ENCODE measurements at places on chromosomes 2 and 18.
A peak's percentile ranks its signal among the peaks of the same experiment; 100 is the strongest.

GRCh38 chr18:3679241-3679640 lies 229.3 kb downstream of the TGIF1 start:
- no peak for DNase-seq

- DNase-seq, result no peak
Measured at GRCh38 chr2:201522965-201523364, 71.4 kb downstream of the STRADB start.

- DNase-seq, result no peak
Measured at GRCh38 chr18:79510731-79511241, 115.1 kb downstream of the NFATC1 start.

- no peak for DNase-seq
Measured at GRCh38 chr2:12119841-12120240, 373.4 kb downstream of the LPIN1 start.

DNA sequence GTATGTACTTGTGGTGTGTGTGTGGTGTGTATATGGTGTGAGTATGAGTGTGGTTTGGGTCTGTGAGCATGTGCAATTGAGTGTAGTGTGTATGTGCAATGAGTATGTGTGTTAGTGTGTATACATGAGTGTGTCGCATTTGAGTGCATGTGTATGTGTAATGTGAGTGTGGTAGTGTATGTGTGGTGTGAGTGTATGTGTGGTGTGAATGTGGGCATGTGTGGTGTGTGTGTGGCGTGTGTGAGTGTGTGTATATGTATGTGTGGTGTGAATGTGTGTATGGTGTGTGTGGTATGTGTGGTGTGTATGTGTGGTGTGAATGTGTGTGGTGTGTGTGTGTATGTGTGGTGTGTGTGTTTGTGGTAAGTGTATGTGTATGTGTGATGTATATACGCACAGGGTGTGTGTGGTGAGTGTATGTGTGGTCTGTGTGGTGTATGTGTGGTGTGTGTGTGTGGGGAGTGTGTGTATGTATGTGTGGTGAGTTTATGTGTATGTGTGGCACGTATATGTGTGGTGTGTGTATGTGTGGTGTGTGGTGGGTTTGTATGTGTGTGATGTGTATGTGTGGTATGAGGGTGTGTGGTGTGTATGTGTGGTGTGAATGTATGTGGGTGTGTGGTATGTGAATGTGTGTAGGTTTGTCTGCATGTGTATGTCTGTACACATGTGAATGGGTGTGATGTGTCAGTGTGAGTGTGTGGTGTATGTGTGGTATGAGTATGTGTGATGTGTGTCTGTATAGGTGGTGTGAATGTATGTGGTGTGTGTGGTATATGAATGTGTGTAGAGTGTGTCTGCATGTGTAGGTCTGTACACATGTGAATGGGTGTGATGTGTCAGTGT lies 123.4 kb downstream of the DOCK10 start:
- DNase-seq, result no peak

DNA sequence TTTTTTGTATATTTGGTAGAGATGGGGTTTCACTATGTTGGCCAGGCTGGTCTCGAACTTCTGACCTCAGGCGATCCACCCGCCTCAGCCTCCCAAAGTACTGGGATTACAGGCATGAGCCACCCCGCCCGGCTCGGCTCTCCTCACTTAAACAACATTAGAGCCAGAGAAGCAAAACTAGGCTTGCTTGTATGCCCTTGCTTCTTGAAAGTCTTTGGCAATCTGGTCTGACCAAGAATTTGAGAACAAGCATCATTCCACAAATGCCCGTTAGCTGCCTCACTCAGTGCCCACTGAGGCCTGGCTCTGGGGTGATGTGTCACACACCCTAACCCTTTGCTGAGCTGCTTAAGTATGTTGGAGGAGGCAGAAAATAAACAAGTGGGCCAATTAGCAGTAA lies 33.5 kb downstream of the SOWAHC start:
- DNase-seq, result no peak

GRCh38 chr2:147294825-147295392 lies 549.9 kb upstream of the ACVR2A start:
- DNase-seq, result no peak

DNA sequence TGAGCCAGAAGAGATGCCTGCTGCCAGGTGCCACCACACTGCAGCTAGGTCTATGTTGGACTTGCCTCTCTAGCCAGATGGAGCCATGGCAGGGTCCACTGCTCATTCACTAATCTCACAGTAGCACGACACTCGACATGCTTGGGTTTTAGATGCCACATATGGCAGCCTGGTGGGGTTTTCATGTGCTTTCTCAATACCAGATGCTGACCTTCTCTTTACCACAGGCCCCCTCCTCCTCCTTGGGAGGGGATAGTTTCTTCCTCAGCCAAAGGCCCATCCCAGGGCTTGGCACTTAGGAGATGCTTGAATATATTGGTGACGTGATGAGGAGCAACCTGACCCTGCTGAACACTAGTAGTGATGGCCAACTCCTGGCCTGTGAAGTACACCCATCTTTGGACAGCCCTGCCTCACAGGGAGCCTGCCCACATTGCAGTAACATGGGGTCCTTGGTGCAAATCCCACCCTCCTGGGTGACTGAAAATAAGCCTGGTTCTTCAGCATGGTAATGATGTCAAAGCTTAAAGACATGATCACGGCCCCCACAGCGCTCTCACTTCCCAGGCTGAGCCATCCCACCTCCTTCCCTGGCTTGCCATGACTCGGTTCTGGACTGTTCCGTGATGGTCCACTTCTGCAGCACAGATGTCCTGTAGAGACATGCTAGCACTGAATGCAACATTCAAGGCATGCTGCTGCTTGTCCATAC lies 227.5 kb downstream of the SH3RF3 start:
- DNase-seq, result no peak

DNA sequence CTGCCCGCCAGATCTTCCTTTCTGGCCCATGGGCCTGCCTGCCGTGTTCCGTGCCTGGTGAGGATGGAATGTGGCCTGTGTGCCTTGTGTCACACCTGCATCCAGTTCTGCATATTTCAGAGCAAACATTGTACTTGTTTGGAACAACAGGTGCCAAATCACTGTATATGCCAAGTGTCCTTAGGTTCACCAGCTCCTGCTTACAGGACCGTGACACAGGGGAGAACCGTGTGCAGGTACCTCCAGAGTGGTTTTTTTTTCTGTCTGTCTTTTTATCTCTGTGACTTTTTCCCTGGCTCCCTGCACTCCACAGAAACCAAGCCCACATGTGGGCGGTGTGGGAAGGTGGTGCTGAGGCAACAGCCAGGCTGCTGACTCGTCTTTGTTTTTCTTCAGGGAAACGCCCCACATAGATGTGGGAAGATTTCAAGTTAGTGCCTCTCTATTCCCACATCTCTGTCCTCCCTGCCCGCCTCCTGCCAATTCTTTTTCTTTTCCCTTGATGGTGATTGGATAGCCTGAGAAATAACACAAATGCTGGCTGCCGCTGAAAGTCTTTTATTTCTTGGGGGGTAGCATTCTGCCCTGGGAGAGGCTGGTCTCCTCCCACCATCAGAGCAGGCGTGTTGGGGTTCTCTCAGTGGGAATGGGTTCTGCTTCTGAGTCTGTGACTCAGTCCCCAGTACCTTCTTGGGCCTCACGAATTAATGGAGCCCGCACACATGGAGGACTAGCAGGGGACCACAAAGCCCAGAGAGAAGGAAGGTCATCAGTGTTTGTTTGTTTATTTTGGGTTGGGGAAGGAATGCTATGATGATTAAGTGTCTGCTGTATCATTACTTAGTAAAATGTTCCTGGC lies 21.4 kb downstream of the GRHL1 start:
- no peak for DNase-seq

DNA sequence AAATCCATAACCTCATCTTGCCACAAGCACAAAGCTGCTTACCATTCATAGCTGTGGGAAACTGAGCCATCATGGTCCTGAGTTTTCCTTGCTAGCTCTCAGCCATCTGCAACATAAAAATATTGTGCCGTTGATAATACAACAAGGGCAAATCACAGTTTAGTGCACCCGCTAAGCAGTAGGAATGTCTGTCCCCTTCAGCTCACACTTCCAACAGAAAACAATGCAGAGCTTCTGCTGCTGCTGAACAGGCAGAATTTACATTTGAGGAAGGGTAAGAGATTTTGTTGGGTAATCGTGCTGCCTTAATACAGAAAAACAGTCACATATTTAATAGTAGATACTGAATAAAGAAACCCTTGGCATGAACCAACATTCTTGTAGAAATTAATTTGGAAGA lies 32.3 kb downstream of the ITSN2 start:
- no peak for DNase-seq

GRCh38 chr2:238162251-238162845 lies 3.6 kb downstream of the ERFE start:
- no peak for DNase-seq

DNA sequence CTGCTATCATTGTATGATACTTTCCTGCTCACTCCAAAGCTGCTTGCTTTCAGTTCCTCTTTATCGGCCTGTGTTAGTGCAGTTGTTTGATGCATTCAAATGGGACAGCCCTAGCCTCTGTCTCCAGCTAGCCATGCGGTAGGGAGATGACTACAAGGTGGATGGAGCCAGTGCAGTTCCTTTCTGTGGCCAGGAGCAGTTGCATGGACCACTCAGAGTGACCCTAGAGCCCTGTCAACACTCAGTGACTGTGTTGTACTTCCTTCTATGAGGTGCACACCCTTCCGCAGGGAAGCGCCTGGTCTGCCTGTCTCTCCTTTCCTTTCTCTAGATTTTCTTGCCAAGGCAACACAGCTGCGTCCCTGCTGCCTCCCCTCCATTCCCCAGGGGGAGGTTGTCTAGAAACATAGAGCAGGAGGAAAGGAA lies 33.8 kb downstream of the KCNS3 start:
- no peak for DNase-seq

- DNase-seq, result no peak
Measured at GRCh38 chr2:84452624-84453023, 6.5 kb downstream of the SUCLG1 start.

- DNase-seq, result peak; percentile 55
Measured at GRCh38 chr18:46281185-46282176, 177.3 kb downstream of the HAUS1 start.

GRCh38 chr2:171407030-171407675 lies 26.6 kb downstream of the METTL8 start:
- no peak for DNase-seq

DNA sequence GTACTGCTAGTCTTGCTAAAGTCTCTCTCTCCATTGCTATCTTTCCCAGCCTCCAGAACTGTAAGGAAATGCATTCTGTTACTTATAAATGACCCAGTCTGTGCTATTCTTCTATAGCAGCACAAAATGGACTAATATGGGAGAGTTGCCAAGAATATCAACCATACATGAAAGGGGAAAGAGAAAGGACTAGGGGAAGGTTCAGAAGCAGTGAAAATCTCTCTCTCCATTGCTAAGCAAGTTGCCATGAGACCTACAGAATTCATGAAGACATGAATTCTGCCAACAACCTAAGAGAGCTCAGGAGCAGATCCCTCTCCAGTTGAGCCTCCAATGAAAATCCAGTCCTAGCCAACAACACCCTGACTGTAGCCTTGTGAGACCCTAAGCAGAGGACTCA lies 3.6 kb upstream of the TRABD2A start:
- no peak for DNase-seq

GRCh38 chr18:12911025-12911928 lies 27.2 kb upstream of the PTPN2 start:
- DNase-seq, result no peak

DNA sequence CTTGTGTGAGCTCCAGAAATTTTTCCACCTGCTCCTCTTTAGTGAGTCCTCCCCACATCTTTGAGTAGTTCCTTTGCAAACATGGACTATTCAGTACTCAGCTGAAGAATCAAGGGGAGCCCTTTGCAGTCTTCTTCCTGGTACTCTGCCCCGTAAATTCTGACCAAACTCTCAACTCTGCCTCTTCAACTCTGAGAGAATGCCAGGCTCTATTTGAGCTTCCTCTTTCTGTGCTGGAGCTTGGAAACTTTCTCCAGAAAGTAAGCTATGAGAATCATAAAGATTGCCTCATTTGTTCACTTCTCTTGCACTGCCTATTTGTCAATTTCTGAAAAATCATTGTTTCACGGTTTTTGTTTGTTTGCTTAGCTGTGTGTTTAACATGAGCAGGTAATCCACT lies 7.4 kb upstream of the STAT4 start:
- no peak for DNase-seq

GRCh38 chr2:140027320-140027719 lies 1247.1 kb upstream of the NXPH2 start:
- DNase-seq, result no peak

DNA sequence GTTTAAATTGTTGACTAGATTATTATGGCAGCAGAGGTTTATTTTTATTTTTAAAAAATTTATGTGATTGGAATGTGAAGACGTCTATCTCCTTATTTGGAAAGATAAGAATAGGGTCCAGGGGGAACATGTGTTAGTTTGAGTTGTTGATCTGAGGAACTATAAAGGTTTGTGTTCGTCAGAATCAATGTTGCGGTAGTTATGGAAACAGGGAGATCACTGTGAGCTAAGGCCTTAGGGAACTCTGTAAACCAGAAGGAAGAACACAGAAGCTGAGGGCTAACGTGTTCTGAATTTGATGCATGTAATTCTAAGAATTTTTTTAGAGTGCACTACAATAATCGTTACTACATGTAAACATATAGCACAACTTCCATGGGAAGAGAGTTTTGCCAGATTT lies 168.5 kb upstream of the ZSWIM2 start:
- DNase-seq, result no peak

DNA sequence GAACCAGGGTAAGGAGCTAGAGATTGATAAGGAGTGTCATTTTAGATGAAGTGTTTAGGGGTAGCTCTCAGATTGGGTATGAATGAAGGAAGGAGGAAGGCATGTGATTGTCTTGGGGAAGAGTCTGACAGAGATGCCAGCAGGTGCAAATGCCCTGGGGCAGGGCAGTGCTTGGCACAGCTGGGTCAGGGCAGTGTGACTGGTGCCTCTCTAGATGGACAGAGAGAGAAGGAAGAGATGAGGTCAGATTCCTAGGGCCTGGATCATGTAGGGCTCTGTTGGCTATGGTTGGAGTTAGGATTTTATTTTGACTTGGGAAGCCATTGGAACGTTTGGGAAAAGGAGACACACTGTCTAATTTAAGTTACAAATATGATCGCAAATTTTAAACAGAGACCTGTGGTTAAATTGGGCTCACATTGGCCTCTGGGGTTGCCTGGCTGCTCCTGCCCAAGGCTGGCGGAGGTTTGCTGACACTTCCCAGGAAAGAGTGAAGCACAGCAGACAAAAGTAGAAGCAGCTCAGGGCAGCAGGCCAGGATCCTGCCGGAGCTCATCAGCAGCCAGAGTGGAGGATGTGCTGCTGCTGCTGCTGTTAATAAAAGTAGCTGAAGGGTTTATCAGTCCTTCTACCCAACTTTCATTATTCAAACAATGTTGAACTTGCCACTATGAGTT lies 32.7 kb upstream of the FHL2 start:
- DNase-seq, result no peak

DNA sequence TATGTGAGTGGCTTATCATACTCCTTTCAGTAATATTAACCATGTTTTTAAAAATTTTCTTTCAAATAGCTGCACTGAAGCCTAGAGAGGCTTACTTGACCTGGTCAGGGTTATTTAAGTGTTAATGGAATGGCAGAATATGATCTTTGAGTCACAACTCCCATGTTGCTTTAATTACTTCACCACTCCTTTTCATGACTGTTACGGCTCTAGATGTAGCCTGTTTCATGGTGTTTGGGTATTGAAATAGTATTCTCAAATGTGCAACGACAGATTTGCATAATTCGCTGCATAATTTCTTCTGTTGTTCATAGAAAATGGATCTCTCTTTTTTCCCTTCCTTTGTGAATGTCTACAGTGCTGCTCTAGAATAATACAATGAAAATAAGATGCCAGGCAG lies 51.6 kb upstream of the PLA2R1 start:
- no peak for DNase-seq

GRCh38 chr2:86703704-86704361 lies 16.3 kb upstream of the RMND5A start:
- DNase-seq, result no peak

Data from NCI-H510A treated with DMSO at 0.1 percent for 48 hours (cell line).